Natural killer cell (primary cell): ENCODE measurements at places on chromosomes 4 and X.

DNA sequence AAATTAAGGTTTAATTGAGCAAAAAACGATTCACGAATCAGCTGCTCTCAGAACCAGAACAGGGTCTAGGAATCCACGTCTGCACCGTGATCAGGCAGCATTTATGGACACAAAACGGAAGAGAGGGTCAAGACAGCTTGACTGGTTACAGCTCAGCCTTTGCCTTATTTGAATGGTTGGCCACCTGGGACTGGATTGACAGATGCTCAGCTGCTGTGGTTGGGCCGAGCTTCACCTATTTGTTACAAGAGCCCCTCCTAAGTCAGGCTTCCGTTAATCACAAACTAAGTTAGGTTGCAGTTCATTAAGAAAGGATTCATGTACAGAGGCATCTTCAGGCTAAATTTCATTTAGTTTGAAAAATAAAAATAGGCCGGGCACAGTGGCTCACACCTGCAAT, 50.6 kb upstream of the MAN2B2 start:
- no peak for DNase-seq

DNA sequence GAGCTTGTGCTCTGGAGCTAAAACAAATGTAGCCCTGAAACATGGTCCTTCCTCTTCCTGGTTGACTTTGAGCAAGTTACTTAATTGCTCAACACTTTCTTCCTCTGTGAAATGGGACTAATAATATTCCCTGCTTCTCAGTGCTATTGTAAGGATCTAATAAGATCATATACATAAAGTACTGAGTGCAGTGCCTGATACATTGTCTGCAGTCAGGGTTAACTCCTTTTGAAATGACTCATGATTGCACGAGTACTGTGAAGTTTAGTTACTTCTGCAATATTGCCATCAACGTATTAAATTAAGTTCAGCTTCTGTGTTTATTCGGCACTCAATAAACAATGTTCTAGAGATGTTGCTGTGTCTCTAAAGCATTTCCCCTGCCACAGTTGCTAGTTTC, 91.8 kb upstream of the HPRT1 start:
- no peak for DNase-seq

DNA sequence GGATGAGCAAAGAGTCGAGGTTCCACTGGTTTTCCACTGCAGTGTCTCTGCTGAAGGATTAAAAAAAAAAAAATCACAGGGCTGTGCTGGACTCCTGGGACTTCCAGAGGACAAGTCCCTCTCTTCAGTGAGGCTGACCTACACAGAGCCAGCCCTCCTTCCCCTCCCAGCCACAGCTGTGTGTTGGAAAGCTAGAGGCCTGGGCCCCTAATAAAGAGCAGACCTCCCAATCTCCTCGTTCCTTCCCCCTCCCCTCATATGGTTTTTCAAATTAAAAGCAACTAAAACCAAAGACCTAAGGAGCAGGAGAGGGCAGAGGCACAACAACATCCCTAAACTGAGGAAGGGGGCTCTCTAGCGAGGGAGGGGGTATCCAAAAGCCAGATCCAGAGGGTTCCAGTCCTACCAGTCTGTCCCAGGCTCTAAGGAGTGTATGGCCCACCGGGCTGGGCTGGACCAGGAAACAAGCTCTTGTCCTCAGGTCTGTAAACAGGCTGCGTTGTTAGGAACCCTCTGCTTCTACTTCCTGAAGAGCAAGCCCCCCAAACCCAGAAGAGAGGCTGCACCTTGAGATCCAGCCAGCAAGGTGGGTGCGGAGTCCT, 4.0 kb upstream of the PDGFRA start:
- DNase-seq: no peak

DNA sequence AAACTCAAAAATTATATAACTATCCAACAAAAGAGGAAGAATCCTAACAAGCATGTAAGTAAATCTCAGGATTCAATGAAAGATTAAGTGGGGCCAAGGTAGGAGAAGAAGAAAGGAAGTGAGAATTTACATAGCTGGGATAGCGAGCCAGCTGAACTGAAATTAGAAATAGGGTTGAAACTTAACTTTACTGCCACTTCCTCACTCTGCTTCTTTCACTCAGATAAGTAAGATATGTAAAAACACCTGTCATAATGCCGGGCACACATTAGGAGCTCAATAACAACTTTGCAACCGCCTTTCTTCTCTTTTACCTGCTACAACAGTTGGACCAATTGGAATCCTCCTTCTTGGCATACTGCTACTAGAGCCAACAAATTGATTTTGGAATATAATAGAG, 129.4 kb downstream of the CNKSR2 start:
- DNase-seq: no peak

DNA sequence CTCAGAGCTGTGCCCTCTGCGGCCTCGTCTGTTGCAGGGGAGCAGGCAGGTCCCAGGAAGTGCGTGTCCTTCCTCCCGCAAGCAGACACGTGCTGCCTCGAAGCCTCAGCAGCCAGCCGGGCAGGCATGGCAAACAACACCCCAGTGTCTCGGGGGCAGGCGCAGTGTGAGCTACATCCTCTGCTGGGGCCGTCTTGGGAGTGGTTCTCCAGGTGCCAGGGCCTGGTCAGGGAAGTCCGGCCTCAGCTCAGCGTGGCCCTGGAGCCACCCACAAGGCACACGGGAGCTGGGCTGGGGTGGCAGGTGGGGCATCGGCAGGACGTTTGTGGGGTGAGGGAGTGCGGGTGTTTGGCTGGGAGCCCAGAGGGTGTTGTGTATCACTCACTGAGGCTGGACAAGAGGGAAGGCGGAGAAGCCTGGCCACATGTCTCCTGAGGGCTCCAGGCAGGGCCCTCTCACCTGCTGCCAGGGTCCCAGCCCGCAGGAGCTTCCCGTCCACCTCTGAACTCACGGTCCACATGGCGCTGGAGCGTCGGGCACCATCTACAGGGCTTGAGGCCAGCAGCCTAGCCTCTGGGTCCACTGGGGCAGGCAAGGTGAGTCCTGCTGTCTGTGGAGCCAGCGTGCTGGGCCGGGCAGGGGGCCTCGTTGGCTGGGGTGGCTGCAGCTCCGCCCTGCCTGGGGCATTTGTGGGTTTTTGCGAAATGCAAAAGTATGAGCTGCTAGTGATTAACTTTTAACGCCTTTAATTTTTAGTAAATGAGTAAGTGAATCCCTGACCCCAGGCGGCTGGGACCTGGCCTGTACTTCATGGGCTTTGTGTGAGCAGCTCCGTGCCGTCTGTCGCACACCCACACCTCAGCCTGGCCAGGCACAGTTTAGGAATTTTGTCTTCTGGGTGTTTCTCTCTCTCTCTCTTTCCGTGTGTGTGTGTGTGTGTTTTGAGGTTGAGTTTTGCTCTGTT, 17.3 kb upstream of the UVSSA start:
- DNase-seq: no peak
